SK-MEL-5 (cell line): ENCODE measurements at places on chromosomes 6 and 20.

GRCh38 chr6:111727041-111727440 lies 121.4 kb upstream of the TRAF3IP2 start:
- no peak for DNase-seq

GRCh38 chr6:121755485-121755884 lies 320.0 kb downstream of the GJA1 start:
- no peak for DNase-seq

GRCh38 chr20:47984437-47984836 lies 199.2 kb upstream of the SULF2 start:
- DNase-seq, result no peak

DNA sequence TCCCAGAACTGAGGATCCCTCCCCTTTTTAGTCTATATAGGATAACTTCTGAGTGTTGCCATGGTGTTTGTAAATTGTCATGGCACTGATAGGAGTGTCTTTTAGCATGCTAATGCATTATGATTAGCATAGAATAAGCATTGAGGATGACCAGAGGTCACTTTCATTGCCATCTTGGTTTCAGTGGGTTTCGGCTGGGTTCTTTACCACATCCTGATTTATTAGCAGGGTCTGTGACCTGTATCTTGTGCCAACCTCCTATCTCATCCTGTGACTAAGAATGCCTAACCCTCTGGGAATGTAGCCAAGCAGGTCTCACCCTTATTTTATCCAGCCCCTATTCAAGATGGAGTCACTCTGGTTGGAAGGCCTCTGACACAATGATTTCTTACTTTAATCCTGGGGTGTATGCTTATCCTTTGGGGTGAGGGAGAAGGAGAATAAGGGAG lies 19.6 kb downstream of the WFDC2 start:
- no peak for DNase-seq

GRCh38 chr6:107674995-107675738 lies 148.9 kb downstream of the SCML4 start:
- peak; percentile 82 for DNase-seq

- DNase-seq, result peak; percentile 63
Measured at GRCh38 chr6:87333591-87334181, 4.6 kb upstream of the GJB7 start.

- no peak for DNase-seq
Measured at GRCh38 chr6:130743175-130743574, 84.0 kb upstream of the SMLR1 start.

GRCh38 chr6:22643780-22644179 lies 74.4 kb downstream of the HDGFL1 start:
- DNase-seq, result no peak

- DNase-seq, result no peak
Measured at GRCh38 chr6:81026041-81026553, 726.4 kb downstream of the TENT5A start.

- DNase-seq, result no peak
Measured at GRCh38 chr6:63806573-63806913, 170.9 kb downstream of the PHF3 start.

DNA sequence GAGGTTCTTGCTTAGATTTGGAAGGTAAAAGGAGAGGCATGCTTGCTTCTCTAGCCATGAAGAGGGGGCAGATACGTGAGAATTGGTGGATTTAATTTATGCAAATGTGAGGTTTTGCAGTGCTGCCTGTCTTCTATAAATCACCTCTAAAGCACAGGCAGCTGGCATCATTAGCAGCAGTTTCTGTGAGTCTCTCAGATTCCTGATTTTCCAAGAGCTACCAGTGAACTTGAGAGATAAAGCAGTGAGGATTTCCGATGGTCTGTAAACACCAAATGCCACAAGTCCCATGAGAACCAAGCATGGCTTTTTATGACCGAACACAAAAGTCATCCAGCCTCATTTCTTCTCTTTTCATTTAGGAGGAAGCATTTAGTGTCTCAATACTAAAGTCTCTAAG lies 3.2 kb upstream of the SIRPB2 start:
- DNase-seq, result no peak

- peak; percentile 88 for DNase-seq
Measured at GRCh38 chr6:134640229-134640628, 309.7 kb downstream of the ALDH8A1 start.

GRCh38 chr6:72624557-72625160 lies 2.8 kb downstream of the KCNQ5 start:
- peak; percentile 83 for DNase-seq

- no peak for DNase-seq
Measured at GRCh38 chr6:135686784-135687301, 164.7 kb upstream of the PDE7B start.

DNA sequence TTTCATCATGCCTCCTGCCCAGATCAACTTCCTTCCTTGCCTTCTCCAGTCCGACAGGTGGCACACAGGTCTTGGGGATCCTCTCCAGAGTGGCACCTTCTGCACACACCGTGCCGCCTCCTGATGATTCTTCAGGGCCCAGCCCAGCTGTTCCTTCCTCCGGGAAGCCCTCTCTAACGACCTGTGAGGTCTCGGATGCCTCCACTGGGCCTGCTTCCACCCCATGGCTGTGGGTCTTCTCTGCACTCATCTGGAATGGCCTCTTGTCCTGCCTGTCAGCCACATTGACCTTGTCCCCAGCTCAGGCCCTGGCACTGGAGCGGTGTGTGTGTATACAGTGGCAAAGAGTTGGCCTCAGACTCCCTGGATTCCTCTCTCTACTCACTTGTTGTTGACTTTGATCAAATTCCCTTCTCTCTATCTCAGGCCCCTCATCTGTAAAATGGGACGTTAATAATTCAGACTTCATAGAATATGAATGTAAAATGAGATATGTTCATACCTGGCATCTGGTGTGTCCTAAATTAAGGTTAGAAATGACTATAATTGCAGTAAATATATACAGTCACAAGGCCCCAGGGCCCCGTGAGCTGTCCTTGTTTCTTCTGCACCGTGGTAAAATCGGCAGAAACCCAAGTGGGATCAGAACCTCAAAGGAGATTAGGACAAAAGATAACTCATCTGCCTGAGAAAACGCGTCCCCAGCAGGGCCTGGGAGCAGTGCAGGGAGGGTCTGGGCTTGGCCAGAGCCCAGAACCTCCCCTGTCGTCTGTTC lies 1.5 kb downstream of the FAM210B start:
- no peak for DNase-seq

DNA sequence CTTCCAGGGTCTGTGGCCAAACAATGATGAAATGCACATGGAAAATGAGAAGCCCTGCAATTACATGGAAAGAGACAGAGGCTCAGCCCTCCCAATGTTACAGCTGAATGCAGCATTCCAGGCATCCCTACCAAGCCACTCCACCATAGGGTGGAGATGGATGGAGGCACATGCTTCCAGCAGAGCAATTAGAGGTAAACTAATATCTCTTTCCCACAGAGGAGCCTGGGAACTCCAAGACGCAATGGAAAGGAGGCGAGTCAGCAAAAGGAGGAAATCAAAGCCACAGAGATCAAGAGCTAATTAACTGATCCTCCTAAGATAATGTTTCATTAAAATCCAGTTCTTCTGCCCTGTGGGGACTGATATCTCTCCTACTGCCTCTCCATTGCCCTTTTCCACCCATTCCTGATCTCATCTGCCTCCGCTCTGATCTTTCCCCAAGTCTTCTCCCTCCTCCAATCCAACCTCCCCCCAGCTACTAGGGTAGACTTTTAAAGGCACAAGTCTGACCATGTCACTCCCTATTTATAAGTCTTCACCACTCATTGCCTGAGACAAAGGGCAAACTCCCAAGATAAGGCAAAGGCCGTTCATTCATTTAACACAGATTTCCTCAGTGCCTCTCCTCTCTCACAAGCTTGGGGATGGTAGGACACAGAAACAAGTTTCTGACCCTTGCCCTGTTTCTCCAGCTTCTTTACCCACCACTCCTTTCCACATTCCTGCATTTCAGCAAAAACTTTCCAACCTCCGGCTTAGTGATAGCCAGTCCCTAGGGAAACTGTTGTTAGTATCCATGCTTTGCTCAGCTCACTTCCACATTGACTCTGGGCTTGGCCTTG lies 14.3 kb upstream of the KCNB1 start:
- DNase-seq, result no peak

GRCh38 chr20:58330687-58331086 lies 21.2 kb downstream of the RAB22A start:
- no peak for DNase-seq

DNA sequence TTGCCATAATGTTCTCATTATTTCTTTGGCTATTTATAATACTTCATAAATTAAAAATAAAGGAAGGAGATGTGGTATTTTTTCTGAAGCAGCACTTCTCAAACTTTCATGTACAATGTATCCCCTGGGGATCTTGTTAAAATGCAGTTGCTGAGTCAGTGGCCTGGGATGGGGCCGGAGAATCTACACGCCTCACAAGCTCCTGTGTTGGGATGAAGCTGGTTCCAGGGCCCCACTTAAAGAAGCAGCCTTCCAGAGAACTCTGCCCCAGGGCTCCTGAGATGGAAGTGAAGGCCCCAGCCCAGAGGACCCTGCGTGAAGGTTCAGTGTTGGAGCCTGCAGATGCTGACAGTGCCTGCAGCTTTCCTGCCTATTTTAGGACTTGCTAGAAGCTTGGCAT lies 40.1 kb upstream of the SLC23A2 start:
- DNase-seq, result peak; percentile 66

DNA sequence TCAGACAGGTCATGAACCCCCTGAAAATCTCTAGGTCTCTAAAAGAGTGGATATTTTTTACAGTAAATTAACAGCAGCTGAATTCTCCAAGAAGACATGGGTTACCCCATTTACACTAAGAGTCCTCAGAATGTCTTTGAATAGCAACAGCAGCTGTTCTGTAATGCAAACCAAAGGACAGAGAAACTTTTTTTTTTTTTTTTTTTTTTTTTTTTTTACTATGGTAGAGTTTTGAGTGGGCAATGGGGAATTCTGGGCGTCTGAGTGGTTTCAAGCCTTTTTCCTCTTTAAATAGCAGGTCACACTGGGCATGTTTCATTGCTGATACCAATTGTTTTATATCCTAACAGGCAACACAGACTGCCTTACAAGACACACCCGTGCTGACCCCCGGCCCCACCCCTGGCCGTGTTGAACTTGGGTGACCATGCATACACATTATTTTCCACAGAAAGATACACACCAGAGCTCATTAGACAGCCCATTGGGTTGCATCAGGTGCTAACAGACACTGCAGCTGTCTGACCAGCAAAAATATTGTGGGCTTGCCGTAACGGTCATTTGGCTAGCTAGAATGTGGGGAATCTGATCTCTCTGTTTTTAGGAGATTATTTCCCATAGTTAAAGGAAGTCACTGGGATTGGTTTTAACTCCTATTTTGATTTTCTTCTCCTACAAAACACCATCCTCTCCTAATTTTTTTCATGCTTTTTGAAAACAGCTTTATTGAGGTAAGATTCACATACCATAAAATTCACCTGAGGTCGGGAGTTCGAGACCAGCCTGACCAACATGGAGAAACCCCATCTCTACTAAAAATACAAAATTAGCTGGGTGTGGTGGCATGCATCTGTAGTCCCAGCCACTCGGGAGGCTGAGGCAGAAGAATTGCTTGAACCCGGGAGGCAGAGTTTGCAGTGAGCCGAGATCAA lies 26.7 kb upstream of the IRF4 start:
- DNase-seq, result no peak

GRCh38 chr6:45922728-45923351 lies 92.8 kb downstream of the CLIC5 start:
- peak; percentile 72 for DNase-seq

- no peak for DNase-seq
Measured at GRCh38 chr20:44104798-44105517, 82.0 kb downstream of the JPH2 start.

- no peak for DNase-seq
Measured at GRCh38 chr6:24445704-24446103, 43.0 kb downstream of the MRS2 start.

- peak; percentile 8 for DNase-seq
Measured at GRCh38 chr6:79536585-79536953, 661 bp downstream of the LCA5 start.

DNA sequence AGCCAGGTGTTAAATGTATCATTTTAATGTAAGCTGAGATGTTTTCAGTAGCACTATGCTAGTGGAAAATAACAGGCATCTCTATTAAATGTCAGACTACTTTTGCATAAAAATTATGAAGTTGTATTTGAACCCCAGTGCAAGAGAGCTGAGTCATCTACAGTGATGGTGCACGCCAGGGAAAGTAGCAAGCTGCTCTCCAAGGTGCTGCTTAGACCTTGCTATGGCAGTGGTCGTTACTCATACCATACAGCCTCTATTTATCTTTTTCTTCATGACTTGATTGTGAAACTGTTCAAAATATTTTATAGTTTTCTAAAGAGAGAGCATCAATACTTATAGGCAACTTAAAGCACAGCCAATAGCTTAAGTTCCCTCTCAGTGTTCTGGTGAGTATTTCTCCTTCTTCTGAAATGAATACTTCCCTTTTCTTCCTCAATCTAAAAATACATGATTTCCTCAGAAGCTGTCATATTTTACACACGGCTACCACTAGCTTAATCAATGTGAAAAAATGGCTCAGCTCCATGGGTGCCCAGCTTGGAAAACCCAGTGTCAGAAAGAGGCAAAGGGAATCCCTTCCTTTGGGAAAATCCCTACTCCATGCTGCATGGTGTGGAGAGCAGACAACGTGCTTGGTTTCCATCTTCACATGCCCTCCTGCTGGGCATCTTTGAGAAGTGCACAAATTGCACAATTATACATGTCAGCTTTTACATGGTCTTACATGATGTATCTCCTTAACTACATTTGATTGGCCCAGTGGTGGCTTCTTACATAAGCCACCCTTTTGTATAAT lies 105.6 kb downstream of the ELOVL4 start:
- DNase-seq, result peak; percentile 15

DNA sequence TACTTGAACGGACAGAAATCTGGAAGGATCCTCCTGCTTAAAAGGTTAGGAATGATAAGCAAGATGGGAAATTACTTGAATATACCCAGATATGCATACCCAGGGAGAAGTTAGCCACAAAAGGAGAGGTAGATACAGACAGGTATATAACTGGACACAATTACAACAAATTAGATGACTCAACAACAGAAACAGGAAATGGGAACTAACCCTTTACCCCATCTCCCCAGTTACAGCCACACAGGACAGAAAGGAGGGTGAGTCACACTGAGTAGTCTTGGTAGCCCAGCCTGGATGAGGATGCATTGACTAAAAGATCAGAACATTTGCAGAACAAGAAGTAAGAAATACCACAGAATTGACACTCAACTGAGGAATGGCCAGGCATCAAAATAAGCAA lies 61.2 kb downstream of the C6orf52 start:
- no peak for DNase-seq

GRCh38 chr6:147507162-147508041 lies 1.1 kb upstream of the SAMD5 start:
- DNase-seq, result peak; percentile 2

DNA sequence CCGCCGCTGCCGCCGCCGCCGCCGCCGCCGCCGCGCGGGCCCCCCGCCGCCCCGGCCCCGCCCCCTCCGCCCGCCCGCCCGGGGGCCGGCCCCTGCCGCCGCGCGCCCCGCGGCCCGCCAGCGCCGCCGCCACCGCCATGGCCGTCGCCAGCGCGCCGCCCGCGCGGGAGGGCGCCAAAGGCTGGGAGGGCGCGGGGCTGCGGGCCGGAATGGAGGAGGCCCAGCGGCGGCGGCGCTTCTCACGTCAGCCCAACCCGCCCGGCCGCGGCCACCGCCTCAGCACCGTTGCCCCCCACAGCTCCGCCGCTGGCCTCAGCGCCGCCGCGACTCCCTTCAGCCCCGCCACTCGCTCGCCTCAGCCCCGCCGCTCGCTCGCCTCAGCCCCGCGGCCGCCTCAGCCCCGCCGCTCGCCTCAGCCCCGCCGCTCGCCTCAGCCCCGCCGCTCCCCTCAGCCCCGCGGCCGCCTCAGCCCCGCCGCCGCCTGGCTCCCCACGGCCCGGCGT lies 258 bp downstream of the PHF10 start:
- peak; percentile 16 for DNase-seq
